ENCODE measurements at places on chromosomes 3 and 15.

GRCh38 chr3:55888282-55888885, 401.3 kb upstream of the WNT5A start:
- no peak for DNase-seq

- peak; percentile 66 for DNase-seq
Measured at GRCh38 chr3:188531210-188531609, 377.3 kb downstream of the LPP start.

GRCh38 chr3:145767909-145768308, 393.1 kb downstream of the PLOD2 start:
- DNase-seq = no peak

GRCh38 chr3:75272691-75273090, 391.4 kb upstream of the FRG2C start:
- DNase-seq = no peak

GRCh38 chr3:14602006-14602803, 49.4 kb upstream of the CCDC174 start:
- no peak for DNase-seq

- no peak for DNase-seq
Measured at GRCh38 chr3:160213191-160213590, 12.0 kb upstream of the C3orf80 start.
